ENCODE measurements at places on chromosomes 6 and 20. TPM values are rescaled to one million over a fixed set of nuclear protein-coding genes. Genes with fewer than 3 reads are reported as not detected.

DNA sequence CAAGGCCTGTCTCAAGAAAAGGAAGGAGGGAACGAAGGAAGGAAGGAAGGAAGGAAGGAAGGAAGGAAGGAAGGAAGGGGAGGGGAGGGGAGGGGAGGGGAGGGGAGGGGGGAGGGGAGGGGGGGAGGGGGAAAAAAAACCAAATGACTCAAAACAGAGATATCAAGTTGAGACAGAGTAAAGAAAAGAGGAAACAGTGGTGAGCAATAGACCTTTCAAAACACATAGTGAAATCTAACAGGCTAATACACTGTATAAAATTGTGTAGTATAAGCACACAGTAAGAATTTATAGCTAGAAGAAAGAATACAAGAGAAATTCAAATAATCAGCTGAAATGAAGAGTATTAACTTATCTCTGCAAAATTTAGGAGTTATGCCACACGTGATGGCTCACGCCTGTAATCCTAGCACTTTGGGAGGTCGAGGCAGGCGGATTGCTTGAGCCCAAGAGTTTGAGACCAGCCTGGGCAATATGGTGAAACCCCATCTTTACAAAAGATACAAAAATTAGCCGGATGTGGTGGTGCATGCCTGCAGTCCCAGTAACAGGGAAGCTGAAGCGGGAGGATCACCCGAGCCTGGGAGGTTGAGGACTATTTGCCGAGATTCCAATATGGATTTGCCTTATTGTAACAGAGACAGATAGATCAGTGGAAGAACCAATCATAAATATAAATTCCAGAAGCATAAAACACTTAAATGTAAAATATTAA, 123.2 kb downstream of the PRND start:
- DNase-seq: no peak

- no peak for DNase-seq
Observed at GRCh38 chr20:24448170-24448569, 21.3 kb upstream of the SYNDIG1 start.

DNA sequence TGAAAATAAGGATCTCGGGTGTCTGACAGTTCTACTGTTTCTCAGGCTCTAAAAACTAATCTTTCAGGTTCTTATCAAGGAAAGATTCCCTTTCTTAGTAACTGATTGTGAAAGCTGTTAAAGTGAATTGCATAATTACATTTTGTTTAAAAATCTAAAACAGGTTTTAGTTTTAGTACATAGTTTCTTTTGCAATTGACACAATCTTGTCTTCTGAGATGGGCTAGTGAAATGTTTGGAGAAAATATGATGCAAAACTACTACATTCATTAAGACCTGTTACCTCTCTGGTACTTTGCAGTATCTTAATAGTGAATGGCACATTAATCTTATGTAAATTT, 298.4 kb downstream of the UTRN start:
- DNase-seq: no peak

- no peak for DNase-seq
Observed at GRCh38 chr6:168437751-168438150, 3.2 kb upstream of the SMOC2 start.

The SRMS gene
- not detected for total RNA-seq
